ENCODE measurements at places on chromosomes 4 and X.

DNA sequence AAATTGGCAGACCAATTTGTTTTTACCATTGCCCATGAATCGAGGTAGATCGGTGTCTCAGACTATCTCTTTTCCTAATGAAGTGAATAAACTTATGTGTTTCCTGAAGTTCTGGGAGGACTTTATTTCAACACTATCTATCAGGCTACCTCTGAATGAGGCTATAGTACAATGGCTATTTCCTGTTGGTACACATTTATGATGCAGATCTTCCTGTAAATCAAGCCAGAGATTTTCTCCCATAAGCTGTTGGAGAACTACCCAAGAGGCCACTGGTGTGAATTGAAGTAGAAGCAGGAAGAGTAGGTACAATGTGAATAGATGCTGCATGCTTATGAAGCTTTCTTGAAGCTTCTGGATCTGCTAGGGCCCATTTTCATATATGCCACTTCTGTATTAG is 16.0 kb downstream of the TXK start:
- no peak for DNase-seq

- DNase-seq: no peak
Measured at GRCh38 chr4:46870411-46870810, 38.6 kb downstream of the COX7B2 start.

GRCh38 chr4:13920901-13921300 is 293.4 kb upstream of the BOD1L1 start:
- no peak for DNase-seq

- no peak for DNase-seq
Measured at GRCh38 chrX:13855689-13856450, 39.0 kb upstream of the GPM6B start.

GRCh38 chr4:123555233-123555806 is 158.7 kb downstream of the SPRY1 start:
- DNase-seq: no peak

DNA sequence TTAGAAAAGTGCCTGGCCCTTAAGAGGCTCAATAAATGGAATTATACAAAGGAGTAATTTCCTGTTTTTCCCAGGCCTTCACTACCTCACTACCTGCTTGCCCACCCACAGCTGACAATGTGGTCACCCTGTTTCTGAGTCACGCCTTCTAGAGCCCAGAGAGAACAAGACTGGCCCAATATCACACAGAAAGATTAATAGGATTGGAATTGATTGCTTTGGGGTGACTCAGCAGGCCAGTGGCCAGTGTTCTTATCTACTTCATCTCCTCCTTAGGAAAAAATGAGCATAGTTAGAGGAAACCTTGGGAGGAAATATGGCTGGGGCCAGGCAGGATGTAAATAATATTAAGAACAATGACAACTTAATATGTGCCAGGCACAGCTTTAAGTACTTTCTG is 4.5 kb upstream of the FGF16 start:
- no peak for DNase-seq

DNA sequence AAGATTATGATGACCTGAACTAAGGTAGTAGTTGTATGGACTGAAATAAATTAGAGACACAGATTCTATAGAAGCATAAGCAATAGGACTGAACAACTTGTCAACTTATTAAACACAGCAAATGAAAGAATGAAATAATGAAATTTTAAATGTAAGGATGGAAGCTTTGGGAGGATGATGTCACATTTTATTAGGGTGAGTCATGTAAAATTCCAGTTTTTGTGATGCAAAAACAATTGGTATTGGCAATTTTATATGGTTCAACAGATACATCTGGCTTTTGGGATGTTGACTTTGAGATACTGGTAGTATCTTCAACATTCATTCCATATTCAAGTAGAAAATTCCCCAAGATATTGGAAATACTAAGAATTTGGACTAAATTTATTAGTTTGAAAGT is 72.7 kb upstream of the IL15 start:
- DNase-seq: no peak

DNA sequence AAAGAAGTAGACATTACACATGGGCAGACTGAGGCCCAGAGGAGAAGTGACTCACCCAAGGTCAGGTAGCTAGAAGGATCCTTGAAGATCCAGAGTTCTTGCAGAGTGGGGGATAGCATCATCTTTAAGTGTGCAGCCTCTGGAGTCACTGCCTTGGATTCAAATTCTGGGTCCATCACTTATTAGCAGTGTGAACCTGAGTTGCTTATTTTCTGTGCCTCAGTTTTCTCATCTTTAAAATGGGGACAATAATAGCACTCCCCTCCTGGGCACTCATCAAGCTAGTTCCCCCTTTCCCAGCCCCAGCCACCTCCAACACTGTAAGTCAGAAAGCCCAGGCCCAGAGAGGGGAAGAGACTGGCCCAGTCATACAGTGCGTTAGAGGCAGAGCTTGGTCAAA is 141.8 kb upstream of the PJA1 start:
- no peak for DNase-seq

- DNase-seq: no peak
Measured at GRCh38 chr4:159757499-159757898, 654.6 kb downstream of the RAPGEF2 start.
